ENCODE measurements at places on chromosomes 12 and 14.

DNA sequence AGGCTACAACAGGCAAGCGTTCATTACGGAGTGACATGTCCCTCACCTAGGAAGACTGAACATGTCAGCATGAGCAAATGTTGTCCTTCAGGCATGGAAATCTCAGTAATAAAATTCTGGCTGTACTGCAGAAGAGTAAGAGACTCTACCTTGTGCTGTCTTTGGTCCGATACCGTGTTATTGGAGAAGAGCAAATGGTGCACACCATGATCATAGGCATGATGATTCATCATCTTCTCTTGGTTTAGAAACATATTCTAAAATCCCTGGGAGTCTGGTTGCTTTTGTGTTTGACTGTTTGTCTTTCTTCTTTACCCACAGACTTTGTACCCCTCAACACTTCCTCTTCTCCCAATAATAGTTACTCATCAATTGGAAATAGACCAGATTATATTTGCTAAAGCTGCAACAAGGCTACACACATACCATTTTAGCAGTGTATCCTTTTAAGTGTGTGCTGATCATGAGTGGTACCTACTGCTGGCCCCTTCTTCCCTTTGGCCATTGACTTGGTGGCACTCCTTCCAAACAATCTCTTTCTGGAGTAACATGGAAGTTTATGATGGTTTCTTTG, 93.5 kb downstream of the RTN1 start:
- no peak for DNase-seq

DNA sequence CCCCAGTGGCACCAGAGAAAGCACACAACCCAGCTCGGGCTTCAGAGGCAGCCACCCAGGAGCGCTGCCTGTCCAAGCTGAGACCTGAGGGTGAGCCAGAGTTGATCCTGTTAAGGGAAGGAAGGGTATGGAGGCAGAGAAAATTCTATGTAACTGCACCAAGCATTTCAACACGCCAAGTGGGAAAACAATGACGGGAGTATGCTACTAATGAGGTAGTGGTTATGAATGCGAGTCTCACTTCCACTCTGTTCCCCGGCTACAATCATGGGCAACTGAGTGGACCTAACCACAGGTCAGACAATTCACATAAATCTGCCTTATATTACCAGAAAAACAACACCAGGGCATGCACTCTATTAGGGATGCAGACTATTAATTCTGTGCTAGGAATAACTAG, 9.9 kb downstream of the ATG14 start:
- DNase-seq: no peak

GRCh38 chr14:90060312-90060964, 1.4 kb upstream of the KCNK13 start:
- DNase-seq: peak; percentile 69

DNA sequence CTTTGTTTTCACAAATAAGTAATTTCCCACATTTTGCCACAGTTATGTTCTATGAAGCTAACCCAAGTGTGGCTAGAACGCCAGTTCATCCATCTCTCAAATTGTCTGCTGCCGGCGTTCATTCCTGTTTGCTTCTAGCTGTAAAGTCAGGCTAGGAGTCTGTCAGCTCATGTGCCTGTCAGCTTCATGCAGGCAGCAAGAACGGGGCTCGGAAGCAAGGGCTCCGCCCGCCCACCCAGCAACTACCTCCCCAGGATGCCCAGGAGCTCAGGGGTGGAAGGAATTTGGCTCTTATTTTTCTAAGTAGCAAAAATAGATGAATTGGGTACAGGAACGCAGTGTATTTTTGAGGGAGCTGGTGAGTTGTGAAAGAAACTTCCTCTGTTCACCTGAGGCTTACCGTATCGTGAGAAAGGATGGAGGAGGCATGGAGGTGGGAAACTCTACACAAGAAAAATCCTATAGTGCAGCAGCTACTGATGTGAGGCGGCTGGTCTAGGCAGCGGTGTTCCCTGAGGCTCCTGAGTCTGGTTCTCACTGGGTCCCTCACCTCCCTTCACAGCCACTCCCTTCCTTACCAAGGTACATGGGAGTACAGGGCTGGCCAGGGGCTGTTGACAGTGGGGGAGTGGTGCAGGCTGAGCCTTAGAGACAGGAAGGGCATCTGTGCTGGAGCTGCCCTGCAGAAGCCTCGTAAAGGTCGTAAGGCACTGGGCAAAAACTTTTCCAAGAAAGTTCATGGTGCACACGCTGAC, 54.5 kb upstream of the AMN start:
- DNase-seq: no peak

GRCh38 chr14:72419226-72419775, 474.6 kb downstream of the DPF3 start:
- DNase-seq: no peak

DNA sequence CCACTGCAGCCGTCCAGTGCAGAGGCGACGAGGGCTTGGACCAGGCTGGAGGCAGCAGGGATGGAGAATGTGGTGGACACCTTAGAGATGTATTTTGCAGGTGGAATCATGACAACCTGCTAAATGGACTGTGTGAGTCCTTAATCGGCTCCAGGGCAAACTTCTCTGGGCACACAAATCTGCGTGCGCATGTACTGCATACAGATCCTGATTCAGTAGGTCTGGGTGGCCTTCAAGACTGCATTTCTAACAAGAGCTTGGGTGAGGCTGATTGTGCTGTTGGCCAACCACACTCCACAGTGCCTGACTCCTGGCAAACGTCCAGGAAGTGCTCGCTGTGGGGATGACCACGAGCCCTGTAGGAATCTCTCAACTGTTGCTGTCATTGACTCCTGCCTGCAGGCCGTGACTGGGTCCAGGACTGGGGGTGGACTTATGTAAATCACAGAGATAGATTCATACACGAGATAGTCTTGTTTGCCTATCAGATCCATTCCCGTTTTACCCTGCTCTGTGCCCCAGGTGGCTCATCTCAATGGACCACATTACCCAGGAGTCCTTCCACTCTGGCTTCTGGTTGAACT, 27.2 kb downstream of the JDP2 start:
- DNase-seq: peak; percentile 86

DNA sequence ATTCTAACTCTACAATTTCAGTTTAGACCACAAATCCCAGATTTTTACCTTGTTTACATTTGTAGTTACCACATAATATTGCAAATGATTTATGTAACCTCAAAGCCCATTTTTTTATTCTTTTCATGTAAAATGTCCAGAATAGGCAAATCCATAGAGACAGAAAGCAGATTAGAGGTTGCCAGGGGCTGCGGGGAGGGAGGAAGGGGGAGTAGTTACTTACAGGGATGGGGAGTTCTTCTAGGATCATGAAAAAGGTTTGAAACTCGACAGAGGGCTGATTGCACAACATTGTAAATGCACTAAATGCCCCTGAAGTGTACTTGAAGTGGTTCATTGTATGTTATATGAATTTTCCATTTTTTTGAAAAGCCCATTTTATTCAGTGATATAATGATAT, 66.5 kb downstream of the PPP2R5C start:
- no peak for DNase-seq

DNA sequence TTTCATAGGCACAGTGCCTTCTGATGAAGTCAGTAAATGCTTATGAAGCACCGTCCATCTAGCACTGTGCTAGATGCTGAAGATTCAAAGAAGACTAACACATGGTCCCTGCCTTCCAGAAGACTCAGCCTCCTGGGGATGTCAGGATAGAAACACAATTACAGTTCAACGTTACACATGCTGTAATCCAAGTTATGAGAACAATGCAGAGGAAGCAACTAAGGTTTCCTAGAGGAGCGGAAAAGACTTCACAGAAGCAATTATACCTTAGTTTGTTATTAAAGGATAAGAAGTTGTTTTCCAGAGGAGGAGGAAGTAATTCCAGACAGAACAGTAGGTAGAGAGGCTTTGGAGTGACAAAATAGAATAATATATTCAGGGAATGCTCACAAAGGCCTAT, 66.9 kb upstream of the FGD4 start:
- DNase-seq: no peak

DNA sequence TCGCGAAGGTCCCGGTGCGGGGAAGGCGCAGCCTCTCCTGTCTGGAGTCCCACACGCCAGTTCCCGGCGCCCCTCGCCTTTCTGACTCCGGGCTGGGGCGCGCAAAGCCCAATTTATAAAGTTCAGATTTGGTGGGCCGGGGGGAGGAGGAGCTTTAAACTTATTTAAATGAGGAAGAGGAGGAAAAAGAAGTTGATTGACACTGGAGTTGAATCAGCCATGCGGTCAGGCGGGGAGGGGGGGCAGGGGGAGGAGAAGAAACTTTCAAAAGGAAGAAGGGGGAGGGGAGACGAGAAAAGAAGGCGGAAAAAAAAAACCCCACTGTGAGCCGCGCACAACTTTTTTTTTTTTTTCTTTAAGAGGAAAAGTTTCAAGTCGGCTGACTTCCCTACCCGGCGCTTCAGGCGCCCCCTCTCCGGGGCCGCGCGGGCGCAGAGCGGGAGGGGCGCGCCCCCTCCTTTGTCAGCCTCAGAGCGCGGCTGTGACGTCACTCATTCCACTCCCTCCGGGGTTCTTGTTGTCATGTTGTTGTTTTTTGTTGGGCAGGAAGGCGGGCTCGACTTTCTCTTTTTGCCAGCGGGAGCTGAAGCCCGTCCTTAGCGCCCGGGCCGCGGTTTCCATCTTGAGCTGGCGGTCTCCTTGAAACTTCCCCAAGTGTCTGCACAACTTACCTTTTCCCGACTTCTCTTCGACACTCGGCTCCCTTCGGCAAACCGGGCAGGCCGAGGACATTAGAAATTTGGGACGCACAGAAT, at the start of gene ZFP36L1:
ZFP36L1 (minus strand) TSS at position 89 of the 755 bp plus-strand sequence. CDS start 129 bp downstream, outside the sequence.
- DNase-seq: peak; percentile 97

DNA sequence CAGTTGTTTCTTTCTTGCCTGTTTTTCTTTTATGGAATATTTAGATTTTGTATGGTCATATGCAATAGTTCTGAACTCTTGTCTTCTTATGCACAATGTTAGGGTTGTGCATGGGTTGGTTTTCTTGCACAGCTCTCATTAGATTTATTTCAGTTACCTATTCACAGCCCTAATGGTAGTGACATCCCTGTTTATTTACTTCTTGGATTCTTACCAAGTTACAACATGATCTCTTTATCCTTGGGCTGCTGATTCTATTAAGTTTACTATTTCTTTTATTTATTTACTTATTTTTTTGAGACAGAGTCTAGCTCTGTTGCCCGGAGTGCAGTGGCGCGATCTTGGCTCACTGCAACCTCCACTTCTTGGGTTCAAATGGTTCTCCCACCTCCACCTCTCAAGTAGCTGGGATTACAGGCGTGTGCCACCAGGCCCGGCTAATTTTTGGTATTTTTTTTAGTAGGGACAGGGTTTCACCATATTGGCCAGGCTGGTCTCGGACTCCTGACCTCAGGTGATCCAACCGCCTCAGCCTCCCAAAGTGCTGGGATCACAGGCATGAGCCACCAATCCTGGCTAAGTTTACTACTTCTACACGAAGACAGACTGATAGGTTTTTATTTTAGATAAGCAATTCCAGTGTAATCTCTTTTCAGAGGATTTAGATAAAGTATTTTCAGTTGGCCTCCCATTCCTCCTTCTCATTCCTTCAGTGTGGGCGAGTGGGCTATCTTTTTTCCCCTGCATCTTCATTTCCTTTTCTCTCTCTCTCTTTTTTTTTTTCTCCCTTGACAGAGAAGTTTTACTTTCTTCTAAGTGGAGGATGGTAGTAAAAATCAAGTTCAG, 395.1 kb upstream of the RGS6 start:
- DNase-seq: no peak

- DNase-seq: no peak
Measured at GRCh38 chr12:3205742-3206519, 128.8 kb downstream of the TSPAN9 start.

DNA sequence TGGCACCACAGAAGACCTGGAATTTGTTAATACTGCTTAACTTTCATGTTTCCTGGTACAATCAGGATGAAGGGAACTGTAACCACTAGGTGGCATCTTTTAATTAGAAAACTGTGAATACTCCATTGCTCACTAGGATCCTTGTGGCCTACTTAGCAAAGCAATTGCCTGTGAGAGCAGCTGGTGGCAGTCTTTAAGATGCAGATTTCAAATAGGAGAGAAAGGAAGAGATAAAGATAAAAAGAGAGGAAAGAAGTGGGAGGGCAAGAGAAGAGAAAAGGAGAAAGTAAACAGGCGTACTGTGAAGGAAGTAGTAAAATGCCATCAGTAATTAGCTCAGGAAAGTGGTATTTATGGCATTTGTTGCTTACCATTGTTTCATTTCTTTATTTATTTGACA, 114.5 kb downstream of the RAD51B start:
- peak; percentile 80 for DNase-seq

- DNase-seq: no peak
Measured at GRCh38 chr12:252636-253035, 10.0 kb downstream of the SLC6A13 start.

GRCh38 chr14:88933191-88933590, 108.7 kb downstream of the TTC8 start:
- DNase-seq: no peak

- DNase-seq: no peak
Measured at GRCh38 chr12:3757261-3757660, 4.4 kb upstream of the CRACR2A start.

GRCh38 chr12:122949816-122950675, 16.2 kb downstream of the ABCB9 start:
- no peak for DNase-seq

DNA sequence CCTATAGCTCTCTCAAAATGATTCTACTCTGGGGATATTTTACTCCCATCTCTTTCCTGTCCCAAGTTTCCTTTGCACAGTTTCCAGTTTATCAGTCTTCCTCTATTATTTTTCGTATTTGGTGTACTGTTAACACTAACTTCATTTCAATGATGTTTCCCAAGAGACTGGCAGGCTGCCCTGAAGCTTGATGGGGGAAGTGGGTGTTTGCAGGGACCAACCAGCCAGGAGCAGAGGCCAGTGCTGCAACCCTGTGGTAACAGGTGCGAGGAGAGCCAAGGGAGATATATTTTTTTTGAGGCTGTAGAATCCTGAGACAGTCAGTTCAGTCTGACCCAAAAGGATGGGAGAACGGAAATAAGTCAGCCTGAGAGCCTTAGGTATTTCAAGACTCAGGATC, 11.8 kb upstream of the CEBPE start:
- DNase-seq: no peak

GRCh38 chr12:97283297-97283696, 179.3 kb upstream of the RMST start:
- peak; percentile 1 for DNase-seq

- no peak for DNase-seq
Measured at GRCh38 chr14:64591809-64592208, 42.0 kb downstream of the PPP1R36 start.

DNA sequence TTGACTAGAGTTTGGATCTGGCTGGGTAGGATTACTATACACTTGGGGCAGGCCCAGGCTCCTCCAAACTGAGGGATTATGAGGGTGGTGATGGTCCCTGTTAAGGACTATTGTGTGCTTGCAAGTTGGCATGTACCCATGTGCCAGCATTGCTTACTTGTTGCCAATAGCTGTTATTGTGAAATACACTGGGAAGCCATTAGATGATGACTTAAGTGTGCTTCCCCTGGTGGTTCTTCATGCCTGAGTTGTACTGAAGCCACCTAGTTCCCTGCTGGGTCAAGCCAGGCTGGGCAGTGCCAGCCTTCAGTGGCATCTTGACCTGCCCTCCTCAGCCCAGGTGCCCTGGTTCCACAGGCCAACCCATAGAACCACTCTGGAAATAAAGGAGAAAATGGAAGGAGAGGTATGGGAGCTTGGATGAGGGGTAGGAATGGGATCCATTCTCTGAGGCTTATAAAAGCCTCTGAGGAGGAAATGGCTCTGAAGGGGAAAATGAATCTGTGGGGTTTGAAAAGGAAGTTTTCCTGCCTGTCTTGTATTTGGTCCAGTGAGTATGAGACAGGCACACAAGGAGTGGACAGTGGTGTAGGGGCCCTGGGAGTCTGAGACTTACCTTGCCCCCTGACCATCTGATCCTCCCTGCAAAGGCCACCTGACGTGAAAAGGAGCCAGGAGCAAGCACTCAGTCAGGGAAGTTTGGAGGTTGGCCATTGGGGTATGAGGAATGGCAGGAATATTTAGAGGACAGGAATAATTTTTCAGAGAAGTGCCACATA, 724 bp downstream of the LTB4R start:
- no peak for DNase-seq

Data from EL (cell line).